ENCODE measurements at places on chromosomes 11 and 22.

DNA sequence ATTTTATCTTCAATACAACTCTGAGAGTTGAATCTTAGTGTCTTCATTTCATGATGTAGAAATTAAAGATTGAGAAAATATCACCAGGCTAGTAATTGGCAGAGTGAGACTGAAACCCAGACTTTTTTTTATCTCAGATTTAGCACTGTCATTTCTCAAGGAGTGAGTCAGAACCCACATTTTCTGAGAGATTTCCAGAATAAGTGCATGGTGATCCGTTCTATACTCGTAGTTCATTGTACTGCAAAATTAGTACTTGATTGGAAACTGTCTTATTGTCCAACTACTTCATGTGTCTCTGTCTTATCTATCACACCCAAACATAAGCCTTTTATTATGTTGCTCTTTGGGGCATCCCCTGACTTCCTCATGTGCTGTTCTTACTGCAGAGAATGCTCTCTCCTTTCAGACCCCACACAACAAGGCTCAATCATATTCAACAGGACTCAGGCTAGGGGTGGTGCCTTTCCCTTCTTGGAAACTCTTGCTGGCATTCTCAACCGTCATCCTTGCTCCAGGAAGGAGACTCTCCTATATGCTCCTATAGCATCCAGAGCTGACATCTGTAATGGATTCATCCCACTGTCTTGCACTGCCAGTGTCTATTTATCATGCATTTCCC lies 76.7 kb upstream of the BLID start:
- no peak for DNase-seq

- DNase-seq, result peak; percentile 82
These were observed 23.5 kb downstream of the TP53I11 start for GRCh38 chr11:44927174-44927661.

- DNase-seq, result peak; percentile 4
These were observed 728 bp downstream of the DCUN1D5 start for GRCh38 chr11:103091064-103091800.

- peak; percentile 57 for DNase-seq
These were observed at the start of gene KCNJ5 for GRCh38 chr11:128890543-128891368. KCNJ5 (plus strand) TSS chr11:128891356; CDS start chr11:128911274, 19,918 bp downstream.

Measured in NCI-H1092 (cell line).